ENCODE measurements at places on chromosomes 12 and 14.

DNA sequence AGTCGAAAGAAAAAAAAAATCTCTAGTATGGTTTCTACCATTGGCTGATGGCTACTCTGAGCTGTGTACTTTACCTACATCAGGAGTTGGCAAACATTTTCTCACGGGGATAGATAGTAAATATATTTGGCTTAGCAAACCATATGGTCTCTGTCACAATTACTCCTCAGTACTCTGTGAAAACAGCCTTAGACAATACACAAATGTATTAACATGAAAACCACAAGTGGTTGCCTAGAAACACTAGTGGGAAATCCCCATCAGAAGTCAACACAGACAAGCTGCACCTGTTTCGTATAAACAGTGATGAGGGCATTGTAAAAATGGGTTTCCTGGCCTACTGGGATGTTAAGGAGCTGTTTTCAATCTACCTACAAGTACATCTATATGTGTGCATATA, 84.6 kb upstream of the NAV3 start:
- DNase-seq = peak; percentile 8

GRCh38 chr12:33654313-33654712, 214.7 kb upstream of the SYT10 start:
- no peak for DNase-seq

GRCh38 chr12:18101043-18101442, 11.1 kb upstream of the RERGL start:
- DNase-seq = no peak

GRCh38 chr12:31491841-31492598, 98.9 kb downstream of the DENND5B start:
- no peak for DNase-seq

All from CD4-positive, alpha-beta T cell treated with Interferon alpha-2 for 1 hour (primary cell).